ENCODE measurements at places on chromosomes 1 and 21. TPM values are rescaled to one million over a fixed set of nuclear protein-coding genes. Genes with fewer than 3 reads are reported as not detected.

DNAJC28 gene
- total RNA-seq: 2.0 TPM

PLXNA2 gene
- 16.2 TPM for total RNA-seq

FMO3 gene
- not detected for total RNA-seq

SLC9A1 gene
- total RNA-seq: 17.4 TPM

HES5 gene
- not detected for total RNA-seq

MATN1 gene
- total RNA-seq: not detected

RYR2 gene
- total RNA-seq: 0.32 TPM

TSPEAR gene
- not detected for total RNA-seq

CROCC gene
- 11.7 TPM for total RNA-seq

IPP gene
- total RNA-seq: 11.6 TPM

CD52 gene
- not detected for total RNA-seq

TNNT2 gene
- total RNA-seq: 2.2 TPM

APCS gene
- total RNA-seq: not detected

GREM2 gene
- not detected for total RNA-seq

PCSK9 gene
- total RNA-seq: 31.8 TPM

SFN gene
- total RNA-seq: 103 TPM

GPR25 gene
- not detected for total RNA-seq

TMOD4 gene
- 1.6 TPM for total RNA-seq

TNFRSF8 gene
- not detected for total RNA-seq

LDLRAD1 gene
- total RNA-seq: 0.24 TPM

TPRG1L gene
- total RNA-seq: 27.3 TPM

SPRR2E gene
- total RNA-seq: not detected

CRP gene
- total RNA-seq: 3.6 TPM

CLDN17 gene
- not detected for total RNA-seq

CFHR2 gene
- not detected for total RNA-seq

GOLT1A gene
- 5.6 TPM for total RNA-seq

PRAMEF17 gene
- total RNA-seq: not detected

KRTAP20-1 gene
- not detected for total RNA-seq

SUSD4 gene
- 7.2 TPM for total RNA-seq

URB1 gene
- 16.5 TPM for total RNA-seq

ITGB2 gene
- total RNA-seq: 0.42 TPM

SSU72 gene
- total RNA-seq: 117 TPM

HAO2 gene
- total RNA-seq: not detected

KMO gene
- 0.85 TPM for total RNA-seq

INAVA gene
- total RNA-seq: 175 TPM

CLCNKA gene
- not detected for total RNA-seq

BACE2 gene
- total RNA-seq: 59.0 TPM

SPRR5 gene
- not detected for total RNA-seq

RPTN gene
- total RNA-seq: not detected

NME7 gene
- total RNA-seq: 25.2 TPM

TMIGD3 gene
- not detected for total RNA-seq
